GM12864 (cell line): ENCODE measurements at places on chromosomes 1 and 21.

DNA sequence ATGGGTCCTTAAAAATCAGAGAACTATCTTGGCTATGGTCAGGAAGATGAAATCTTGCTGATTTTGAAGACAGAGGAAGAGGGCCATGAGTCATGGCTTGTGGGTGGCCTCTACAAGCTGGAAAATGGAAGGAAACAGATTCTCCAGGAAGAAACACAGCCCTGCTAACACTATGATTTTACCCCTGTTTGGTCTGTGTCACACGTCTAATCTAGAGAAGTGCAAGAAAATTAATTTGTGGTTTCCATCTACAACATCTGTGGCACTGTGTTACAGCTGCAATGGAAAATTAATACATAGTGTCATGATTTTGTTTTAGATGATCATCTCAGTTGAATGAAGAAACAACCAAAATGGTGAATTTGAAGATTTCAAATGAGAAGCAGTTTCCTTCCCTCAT is 288.7 kb upstream of the NRIP1 start:
- DNase-seq, result no peak

DNA sequence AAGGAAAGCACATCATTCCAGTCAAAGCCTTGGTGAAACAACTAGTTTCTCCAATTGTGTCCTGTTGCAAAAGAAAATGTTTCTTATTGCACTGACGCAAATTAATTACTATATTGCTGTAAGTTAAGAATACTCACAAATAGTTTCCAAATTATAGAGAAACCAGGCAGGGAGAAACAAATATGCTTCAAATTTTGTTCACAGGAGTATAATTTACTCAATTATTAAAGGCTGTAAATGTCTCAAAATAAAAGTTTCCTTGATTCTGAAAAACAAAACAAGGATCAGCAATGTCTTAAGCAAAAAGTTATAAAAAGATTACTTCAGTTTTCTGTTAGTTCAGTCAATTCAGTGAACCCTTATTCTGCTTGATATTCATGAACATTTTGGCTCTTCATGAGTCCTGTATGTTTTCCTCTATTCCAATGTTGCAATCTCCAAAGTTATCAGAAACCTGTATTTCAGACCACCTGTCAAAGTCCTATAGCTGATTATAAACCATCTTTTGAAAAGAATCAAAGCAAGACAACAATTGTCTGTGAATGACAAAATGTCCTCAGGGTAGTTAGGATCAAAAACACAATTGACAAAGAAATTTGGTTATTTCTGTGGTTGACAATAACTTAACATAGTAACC is 11.7 kb upstream of the SYPL2 start:
- no peak for DNase-seq

GRCh38 chr1:27491748-27492700 is 2.1 kb upstream of the WASF2 start:
- DNase-seq, result no peak

GRCh38 chr1:177567393-177567792 is 396.6 kb downstream of the BRINP2 start:
- DNase-seq, result no peak

DNA sequence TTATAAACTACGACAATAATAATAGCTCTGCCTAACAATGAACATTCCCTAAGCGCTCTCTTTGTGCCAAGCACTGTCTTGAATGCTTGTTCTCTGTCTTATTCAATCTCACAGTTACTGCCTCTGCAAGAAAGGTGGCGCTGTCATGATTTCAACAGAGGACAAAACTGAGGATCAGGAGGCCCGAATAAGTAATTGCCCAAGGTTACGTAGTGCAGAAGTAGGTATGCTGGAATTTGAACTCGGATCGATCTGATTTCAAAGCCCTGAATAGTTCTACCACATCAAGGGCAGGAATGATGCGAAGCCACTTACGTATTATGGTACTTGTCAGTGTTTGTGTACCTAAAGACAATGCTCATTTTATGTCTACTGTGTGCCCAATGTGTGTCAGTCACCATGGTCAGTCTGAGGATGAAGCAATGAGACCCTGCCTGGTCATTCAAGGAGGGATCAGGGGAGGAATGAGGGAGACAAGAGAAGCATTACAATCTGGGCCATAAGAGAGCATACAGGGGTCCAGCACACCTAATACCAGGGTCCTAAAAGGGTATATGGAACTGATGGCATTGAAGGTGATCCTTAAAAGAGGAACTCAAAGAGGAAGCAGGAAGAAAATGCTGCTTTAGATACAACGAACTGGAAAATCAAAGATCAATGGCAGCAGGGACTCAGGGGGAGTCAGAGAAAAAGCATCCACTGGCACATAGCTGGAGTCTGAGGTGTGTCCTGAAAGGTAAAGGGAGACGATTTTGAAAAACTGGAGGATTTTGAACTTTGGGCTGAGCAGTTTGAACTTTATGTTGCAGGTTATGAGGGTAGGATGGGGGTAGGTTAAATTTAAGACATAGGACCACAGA is 389.2 kb downstream of the PLPP3 start:
- no peak for DNase-seq

DNA sequence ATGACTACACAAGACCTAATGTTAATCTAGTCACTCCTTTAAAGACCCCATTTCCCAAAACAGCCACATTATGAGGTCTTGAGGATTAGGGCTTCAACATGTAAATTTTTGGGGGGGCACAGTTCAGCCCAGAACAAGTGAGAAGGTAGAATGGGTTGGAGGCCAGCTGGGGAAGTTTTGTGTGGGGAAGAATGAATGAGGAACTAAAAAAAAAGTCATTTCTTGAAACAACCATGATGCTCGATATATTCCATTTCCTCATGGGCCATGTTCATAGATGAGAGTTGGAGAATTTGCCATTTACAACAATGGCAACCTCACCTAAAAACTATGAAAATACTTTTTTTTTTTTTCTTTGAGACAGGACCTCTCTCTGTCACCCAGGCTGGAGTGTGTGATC is 14.5 kb downstream of the NLRP3 start:
- no peak for DNase-seq

GRCh38 chr21:24280596-24280995 is 1326.7 kb downstream of the MRPL39 start:
- DNase-seq, result no peak

- DNase-seq, result no peak
Observed at GRCh38 chr1:63327417-63328054, 5.2 kb downstream of the FOXD3 start.

GRCh38 chr1:244705261-244706234 is 52.6 kb downstream of the DESI2 start:
- DNase-seq, result no peak

DNA sequence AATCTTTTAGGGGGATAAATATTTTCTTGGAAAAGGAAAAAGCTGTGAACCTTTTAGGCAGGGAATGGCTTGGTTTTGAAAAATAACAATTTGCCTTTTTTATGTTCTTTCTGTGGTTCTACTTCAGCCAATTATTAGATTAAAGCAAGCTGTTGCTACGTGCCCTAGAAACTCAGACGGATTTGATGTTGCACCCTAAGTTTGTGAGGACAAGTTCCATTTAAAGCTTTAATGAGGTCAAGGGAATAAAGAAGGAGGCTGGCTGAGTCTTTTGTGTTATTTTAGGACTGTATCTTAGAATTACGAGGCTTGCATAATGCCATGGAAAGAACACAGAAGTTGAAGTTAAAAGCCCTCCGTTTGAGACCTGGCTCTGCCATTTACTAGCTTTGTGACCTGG is 216.9 kb downstream of the NUF2 start:
- no peak for DNase-seq

DNA sequence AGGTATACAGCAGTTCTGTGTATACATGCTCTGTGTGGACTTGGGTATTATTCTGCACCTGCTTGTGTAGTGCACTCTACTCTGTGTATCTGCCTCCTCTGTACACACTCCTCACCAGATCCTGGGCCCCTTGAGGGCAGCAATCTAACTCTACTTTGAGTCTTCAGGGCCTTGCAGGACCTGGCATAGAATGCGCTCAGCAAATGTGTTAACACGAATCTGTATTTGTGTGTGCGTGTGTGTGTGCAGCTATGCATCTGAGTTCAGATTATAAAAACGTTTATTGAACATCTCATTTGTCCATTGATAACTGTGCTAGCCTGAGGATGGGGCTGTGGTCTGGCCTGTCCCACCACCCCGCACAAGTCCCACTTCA is 3.9 kb upstream of the MEF2D start:
- DNase-seq, result no peak

- no peak for DNase-seq
Observed at GRCh38 chr1:29466258-29466657, 229.9 kb downstream of the PTPRU start.

DNA sequence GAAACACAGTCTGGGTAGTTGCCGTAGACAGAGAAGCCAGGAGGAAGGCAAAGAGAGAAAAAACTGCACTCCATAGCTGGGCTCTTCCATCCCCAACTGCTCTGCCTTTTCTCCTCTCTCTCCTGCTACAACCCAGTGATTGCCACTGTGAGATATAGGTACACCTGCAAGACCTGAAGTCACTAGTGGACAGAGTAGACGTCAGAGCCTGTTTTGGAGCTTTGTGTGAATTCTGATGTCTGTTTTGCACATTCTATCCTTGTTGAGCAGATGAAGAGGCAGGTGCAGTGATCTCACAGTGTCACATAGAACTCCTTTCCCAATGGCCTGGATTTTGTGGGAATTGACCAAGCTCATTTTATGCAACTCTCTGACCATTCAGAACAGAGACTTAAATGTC is 2.2 kb downstream of the HAO2 start:
- DNase-seq, result no peak

- DNase-seq, result no peak
Observed at GRCh38 chr1:61753998-61754508, 11.8 kb downstream of the PATJ start.
